ENCODE measurements at places on chromosomes 1 and 21.

GRCh38 chr21:33201956-33202355 is 27.8 kb upstream of the IFNAR2 start:
- DNase-seq: no peak

- no peak for DNase-seq
These were observed 31.9 kb downstream of the SERINC2 start for GRCh38 chr1:31444725-31445448.

DNA sequence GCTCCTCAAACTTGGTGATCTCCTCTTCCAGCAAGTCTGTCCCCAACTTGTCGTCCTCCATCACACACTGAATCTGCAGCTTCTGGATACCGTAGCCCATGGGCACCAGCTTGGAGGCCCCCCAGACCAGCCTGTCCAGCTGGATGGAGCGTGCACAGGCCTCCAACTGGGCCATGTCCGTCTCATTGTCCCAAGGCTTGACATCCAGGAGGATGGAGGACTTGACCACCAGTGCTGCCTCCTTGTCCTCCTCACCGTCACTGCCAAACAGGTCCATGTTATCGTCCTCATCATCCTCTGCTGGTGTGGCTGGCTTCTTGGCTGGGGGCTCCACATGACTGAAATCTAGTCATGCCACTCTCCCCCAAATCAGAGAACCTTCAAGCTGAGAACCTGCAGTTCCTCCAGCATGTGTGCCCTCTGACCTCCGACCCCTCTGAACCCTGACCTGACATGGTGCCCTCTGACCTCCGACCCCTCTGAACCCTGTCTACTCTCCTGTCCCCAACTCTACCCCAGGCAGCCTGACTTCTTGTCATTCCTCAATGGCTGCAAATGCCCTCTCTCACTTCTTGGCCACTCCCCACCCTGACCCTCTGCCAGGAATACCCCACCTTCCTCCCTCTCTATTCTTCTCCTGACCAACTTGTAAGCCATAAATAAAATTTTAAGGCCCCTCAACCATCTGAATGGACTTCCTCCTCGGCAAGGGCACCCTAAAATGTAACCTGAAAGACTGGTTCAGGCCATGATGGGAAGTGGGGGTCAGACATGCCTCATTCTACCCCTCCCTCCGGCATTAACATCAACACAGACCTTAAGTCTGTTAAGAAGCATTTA is 275.7 kb upstream of the C1orf174 start:
- no peak for DNase-seq

DNA sequence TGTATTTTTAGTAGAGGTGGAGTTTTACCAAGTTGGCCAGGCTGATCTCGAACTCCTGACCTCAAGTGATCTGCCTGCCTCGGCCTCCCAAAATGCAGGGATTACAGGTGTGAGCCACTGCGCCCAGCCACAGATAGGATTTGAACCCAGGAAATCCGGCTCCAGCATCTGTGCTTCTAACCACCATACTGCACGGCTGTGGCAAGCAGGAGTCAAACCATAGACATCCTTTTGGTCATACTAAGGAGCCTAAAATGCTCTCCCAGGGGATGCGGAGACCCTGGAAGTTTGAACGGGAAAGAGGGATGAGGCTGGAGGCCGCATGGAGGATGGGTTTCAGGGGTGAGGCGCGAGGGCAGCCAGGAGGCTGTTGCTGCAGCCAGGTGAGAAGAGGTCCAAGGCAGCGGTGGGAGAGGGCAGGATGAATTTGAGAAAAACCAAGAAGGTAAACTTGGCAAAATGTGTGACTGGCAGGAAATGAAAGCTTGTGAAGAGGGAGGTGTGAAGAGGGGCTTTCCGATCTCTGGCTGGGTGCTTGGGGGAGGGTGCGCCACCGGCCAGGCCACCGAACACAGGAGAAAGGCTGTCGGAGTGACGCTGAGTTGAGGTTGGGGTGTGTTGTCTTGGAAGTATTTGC is 24.0 kb upstream of the CDK18 start:
- no peak for DNase-seq

- no peak for DNase-seq
These were observed 432 bp upstream of the SIM2 start for GRCh38 chr21:36698385-36698980.

DNA sequence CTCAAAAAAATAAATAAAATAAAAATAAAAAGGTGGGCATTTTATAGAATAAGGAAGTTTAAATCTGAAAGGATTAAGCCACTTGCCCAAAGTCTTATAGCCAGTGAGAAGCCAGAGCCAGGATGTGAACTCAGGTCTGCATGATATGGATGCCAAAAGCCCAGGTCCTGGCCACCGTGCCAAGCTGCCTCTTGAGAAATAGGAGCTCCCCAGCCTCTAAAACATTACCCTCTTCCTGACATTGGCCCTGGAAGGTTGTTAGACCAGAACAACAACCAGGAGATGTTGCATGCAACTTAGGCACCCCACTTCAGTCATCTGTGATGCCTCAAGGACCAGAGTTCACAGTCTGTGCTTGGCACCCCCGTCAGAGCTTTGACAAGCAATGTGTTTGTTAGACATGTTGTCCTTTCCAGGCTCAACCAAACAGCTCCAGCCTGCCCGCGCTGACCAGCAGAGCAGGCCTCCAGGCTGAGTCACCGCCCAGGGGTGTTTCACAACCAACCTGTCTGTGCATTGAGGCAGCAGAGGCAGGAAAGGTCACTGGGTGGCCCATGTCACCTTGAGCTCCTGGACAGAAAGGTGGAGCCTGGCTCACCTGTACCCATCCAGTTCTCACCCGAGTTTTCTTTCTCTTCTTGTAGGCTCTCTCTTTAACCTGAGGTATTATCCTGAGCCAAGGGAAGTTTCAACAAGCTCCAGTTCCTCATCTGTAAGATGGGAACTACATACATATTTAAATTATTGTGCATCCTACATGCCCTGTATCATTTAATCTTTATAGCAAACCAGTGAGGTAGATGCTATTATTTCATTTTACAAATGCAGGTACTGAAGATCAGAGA is 14.9 kb upstream of the MED18 start:
- peak; percentile 84 for DNase-seq

- no peak for DNase-seq
These were observed 311.5 kb downstream of the KIF26B start for GRCh38 chr1:245466261-245466660.

GRCh38 chr1:19315378-19316198 is 3.5 kb downstream of the SLC66A1 start:
- DNase-seq: peak; percentile 68

GRCh38 chr1:16375521-16376340 is 8.7 kb downstream of the SZRD1 start:
- DNase-seq: no peak

DNA sequence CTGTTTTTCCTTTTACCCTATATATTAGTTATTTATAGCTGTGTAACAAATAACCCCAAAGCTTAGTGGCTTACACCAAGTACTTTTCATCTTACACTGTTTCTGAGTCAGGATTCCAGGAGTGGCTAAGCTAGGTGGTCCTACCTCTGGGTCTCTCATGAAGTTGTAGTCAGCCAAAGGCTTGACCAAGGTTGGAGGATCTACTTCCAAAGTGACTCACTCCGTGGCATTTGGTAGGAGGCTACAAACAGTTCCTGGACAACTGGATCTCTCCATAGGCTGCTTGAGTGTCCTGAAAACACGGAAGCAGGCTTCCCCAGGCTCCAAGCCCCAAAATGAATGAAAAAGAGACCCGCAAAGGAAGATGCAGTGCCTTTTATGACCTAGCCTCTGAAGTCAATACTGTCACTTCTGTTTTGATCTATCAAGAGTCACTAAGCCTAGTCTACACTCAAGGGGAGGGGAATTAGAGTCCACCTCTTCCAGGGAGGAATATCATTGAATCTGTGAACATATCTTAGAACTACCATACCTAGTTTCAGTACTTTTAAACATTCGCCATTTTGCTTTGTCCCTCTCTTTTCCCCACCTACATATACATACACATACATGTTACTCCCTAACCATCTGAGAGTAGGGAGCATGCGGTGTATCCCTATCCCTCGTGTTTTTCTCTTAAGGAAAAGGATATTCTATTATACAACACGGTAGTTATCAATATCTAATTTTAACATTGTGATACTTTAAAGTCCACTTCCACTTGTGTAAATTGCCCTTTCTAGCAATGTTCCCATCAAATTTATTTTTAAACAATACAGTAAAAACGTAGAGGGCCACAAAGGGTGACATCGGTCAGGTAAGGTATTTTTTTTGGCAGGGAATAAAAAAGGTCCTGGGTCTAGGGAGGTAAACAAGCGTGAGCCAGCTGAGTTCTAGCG is 67.2 kb downstream of the SLC35A3 start:
- DNase-seq: no peak

- no peak for DNase-seq
These were observed 140.5 kb downstream of the NTPCR start for GRCh38 chr1:233090746-233091494.

GRCh38 chr1:90607736-90608135 is 109.4 kb downstream of the BARHL2 start:
- DNase-seq: no peak

DNA sequence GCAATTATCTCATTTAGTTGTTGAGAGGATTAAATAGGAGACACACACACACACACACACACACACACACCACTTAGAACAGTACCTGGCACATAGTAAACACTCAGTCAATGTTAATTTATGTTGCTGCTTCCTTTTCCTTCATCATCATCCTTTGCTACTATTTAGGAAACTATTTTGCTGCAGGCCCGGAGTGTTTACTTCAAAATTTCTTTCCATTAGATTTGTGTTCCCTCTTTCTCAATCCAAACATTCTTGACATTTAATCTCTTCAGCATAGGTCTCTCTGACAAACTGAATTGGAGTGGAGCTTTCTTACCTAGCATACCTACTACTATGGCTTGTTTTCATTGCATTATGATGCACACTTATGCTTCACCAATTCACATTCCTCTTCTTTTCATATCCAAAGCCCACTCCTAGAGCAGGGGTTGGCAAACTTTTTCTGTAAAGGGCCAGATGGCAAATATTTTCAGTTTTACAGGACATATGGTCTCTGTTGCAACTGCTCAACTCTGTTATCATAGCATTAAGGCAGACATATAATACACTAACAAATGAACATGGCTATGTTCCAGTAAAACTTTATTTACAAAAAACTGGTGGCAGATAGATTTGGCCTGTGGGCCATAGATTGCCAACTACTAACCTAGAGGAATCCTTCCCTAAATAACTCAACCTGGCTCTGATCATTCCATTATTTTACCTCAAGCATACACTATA is 49.5 kb downstream of the SCMH1 start:
- DNase-seq: no peak

DNA sequence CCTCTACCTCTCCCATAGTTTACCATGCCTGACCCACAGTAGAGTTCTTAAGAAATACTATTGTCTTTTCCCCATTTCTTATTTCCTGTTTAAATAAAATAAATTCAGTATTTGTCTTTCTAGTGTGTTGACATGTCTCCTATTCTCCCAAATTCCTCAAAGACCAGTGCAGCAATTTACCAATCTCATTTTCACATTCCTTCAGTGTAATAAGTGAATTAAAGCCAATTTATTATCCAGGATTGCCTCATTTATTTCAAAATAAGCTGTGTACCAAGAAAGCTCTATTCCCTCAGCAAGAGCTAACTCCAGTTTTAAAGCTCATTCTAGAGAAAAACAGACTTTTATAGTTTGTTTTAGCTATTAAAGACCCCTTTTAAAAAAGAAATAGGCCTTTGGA is 49.9 kb downstream of the DISC1 start:
- DNase-seq: no peak

DNA sequence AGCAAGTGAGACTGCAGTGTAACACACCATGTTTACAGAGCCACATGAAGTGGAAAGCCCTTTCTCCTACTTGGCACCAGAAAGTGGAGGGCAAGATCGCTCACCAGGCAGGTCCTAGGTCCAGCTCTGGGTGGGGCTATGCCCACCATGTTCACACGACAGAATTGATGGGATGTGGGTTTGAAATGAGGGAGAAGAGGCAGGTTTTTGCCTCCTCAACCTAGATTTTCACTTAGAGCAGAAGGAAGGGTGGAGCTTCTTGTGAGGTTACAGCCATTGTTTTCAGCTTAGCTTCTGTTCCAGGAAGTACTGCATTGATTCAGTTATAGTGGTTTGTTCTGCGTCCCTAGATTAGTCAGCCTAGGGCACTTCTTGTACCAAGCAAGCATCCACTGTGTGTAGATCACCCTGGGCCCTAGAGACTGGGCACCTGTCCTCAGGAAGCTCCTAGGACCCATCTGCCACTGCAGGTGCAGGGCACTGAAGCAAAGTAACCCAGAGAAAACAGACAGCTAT is 2.3 kb downstream of the CD53 start:
- peak; percentile 50 for DNase-seq

GRCh38 chr1:75791022-75791421 is 5.0 kb downstream of the RABGGTB start:
- no peak for DNase-seq

- no peak for DNase-seq
These were observed 24.9 kb downstream of the ETNK2 start for GRCh38 chr1:204126956-204127355.

GRCh38 chr1:179493323-179493722 is 82.4 kb downstream of the NPHS2 start:
- DNase-seq: no peak

DNA sequence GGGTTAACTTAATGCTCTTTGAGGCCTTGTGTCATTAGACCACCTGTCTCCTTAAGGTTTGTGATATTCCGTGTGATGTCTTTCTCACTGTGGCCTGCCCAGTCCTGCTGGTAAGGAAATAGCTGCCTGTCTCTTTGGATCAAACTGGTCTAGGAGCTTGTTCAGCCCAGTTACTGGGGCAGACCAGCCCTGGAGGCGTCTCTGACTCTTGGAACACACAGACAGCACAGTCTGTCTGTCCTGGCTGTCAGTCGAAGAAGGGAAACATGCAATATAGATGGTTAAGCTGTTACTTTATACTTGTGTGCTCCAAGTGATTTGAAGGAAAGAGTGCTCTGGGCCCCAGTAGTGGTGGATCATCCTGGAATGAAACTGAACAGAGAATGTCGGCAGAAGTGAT is 20.4 kb downstream of the PBX1 start:
- no peak for DNase-seq

GRCh38 chr1:160423966-160424365 is 23.6 kb downstream of the VANGL2 start:
- no peak for DNase-seq

GRCh38 chr21:34289856-34290255 is 74.0 kb upstream of the KCNE2 start:
- DNase-seq: no peak

GRCh38 chr1:15283526-15283925 is 36.5 kb downstream of the FHAD1 start:
- no peak for DNase-seq

- no peak for DNase-seq
These were observed 3.0 kb downstream of the ALG14 start for GRCh38 chr1:95069710-95070093.

DNA sequence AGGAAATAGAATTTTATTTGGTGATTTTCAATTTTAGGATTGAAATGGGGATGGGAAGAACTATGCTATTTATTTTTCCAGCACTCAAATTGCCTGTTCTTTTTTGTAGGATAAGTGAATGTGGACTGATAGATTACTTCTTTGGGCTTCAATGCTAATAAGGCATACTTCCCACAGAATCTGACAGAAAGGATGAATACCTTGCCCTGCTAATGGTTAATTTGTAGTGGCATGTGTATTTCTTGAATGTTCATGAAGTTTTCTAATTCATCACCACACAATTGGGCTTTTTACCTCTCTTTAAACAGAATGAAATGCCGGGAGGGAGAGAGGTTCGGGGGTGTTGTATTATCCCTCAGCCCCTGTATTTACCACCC is 369.1 kb upstream of the ADGRL2 start:
- no peak for DNase-seq
